SK-N-DZ (cell line): ENCODE measurements at places on chromosomes 2 and 18.

- no peak for DNase-seq
Observed at GRCh38 chr2:201797175-201797840, 9.0 kb upstream of the CDK15 start.

GRCh38 chr2:60516383-60516811 lies 37.1 kb downstream of the BCL11A start:
- DNase-seq, result no peak

- peak; percentile 79 for DNase-seq
Observed at GRCh38 chr18:43422518-43422917, 145.2 kb upstream of the SYT4 start.

- DNase-seq, result no peak
Observed at GRCh38 chr2:216113572-216113971, 4.4 kb downstream of the XRCC5 start.

- DNase-seq, result no peak
Observed at GRCh38 chr2:233819884-233820773, 34.2 kb downstream of the HJURP start.

GRCh38 chr2:14232217-14232616 lies 400.3 kb upstream of the LRATD1 start:
- DNase-seq, result no peak

DNA sequence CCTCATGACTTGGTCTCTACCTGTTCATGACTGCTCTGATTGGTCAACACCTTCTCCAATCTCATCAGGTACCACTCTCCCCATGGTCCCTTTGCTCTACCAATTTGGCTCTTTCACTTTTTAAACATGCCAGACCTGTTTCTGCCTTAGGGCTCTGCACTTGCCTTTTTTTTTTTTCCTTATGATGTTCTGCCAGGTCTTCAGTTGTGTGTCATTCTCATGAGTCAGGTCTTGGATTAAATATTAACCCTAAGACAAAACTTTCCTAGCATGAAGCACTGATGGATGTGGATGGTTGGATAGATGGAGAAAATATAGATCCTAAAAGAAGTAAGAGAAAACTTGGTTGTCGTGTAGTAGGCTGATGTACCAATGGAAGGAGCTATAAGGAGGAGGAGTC lies 219.3 kb downstream of the TTC32 start:
- no peak for DNase-seq

DNA sequence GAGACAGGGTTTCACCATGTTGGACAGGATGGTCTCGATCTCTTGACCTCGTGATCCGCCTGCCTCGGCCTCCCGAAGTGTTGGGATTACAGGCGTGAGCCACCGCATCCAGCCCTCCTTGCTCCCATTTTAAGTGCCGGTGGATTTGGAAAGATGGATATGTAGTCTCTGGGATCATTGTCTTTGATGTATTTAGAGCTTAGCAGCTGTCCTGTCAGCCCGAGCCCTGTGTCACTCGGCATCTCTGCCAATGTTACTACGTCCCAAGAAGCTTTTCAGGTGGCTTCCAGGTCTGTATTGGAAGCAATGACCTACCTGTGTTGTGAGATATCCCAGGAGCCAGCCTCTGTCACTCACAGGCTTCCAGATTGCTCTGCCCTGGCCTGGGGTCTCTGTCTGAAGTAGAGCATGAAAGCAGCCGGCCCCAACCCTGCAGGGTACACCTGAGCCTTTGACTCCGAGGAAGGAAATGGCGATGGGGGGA lies 35.3 kb downstream of the MAP4K4 start:
- DNase-seq, result no peak

GRCh38 chr2:151927501-151928221 lies 99.4 kb upstream of the ARL5A start:
- no peak for DNase-seq

DNA sequence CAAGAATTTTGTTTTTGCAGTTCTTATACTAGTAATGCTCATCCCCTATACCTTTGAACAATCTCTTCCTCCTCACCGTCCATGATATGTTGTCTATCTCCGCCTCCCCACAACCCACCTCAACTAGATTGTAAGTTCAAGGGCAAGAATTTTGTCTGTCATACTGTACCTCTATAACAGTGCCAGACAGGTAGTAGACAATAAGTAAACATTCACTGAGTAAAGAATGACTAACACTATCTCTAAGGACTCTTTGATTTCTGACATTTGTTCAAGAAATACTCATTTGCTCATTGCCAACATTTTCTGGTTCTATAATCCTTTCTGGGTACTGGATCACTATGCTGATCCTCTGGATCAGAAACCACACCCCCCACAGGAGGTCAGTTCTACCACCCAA lies 82.4 kb downstream of the EXOC6B start:
- no peak for DNase-seq

DNA sequence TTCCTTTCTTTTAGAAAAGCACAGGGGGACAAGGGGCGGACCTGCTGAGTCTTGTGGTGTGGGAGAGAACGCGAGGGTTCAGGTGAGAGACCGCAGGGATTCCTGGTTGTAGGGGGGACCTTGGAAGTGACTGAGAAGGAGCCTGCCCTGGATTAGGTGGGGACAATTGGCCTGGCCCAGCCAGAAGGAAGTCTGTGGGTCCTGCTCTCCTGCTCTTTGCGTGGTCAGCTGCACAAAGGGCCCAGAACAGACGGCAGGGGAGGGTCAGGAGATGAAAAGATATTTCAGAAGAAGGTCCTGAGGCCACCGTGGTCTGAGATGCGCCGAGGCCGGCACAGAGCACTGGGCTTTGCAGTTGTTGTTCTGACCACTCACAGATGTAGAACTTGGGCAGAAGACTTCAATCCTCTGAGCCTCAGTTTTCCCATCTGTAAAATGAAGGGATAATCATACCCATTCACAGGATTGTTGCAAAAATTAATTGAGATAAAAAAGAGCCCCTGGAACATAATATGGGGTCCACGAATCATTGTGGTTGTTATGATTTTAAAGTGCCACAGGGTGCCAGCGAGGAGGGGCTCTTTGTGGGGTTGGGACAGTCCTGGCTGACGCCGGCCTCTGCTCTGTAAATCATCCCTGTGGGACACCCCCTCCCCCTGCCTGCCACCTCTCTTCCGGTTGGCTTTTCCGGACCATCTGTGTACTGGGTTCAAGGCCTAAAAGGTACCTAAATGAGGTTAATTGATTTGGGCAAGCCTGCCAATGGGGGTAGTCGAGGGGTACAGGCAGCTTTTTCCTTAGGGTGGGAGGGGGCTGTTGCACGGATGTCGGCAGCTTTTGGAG lies 1.8 kb downstream of the LPIN1 start:
- peak; percentile 19 for DNase-seq
